ENCODE measurements at places on chromosomes 6 and 20.

- DNase-seq, result no peak
These were observed 70.9 kb upstream of the NHSL1 start for GRCh38 chr6:138569970-138570724.

DNA sequence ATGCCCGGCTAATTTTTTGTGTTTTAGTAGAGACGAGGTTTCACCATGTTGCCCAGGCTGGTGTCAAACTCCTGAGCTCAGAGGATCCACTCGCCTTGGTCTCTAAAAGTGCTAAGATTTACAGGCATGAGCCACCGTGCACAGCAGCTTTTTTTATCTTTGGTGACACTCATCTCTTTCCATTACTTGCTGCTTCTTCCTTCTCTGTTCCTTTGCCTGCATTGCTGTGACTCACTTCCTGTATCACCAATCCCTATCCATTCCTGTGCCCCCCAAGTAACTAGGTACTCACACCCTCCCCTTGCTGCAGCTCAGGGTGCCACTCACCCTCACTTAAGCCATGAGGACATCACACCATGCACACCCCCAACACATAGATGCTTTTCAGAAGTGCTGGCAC is 24.6 kb downstream of the KHDC1L start:
- no peak for DNase-seq

GRCh38 chr6:142892254-142893021 is 52.5 kb downstream of the HIVEP2 start:
- no peak for DNase-seq

DNA sequence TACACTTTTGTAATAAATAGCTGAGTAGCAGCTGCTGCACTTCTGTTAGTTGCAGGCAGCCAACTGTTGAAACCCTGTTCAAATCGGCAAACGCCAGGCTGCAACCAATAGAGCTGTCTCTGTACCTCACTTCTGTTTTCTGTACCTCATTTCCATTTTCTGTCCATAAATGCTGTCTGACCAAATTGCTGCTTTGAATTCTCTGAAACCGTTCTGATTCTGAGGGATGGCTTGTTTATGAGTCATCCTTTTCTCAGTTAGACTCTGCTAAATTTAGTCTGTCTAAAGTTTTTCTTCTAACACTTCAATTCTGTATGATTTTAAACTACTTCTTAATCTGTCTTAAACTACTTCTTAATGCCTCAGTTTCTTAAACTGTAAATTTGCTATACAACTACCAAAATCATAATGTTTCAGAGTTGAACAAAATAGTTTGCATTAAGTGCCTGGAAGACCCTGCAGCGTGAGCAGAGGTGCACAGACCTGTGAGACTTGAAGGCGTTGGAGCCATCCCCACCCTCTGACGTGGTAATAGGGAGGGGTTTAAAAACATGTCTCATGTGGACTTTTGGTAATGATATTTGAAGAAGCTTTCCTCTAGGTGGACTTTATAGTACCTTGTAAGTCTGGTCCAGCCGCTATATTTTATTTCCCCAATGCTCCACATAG is 9.6 kb downstream of the BTNL2 start:
- no peak for DNase-seq

DNA sequence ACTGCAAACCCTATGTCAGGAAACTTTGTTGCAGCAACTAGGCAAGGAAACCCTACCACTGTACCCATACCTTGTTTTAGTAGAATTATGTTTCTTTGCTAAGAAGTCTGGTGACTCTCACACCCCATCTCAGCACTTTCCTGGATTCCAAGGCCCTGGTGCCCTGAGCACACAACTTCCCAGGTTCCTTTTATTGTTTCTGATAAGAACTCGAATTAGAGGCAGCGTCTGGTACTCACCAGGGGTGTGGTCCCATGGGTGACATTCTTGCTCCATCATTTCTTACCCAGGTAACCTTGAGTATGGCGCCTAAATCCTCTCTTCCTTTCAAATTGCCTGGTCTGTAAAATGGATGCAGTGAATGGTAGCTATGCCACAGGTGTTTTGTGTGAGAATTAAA is 34.1 kb downstream of the MYB start:
- no peak for DNase-seq

DNA sequence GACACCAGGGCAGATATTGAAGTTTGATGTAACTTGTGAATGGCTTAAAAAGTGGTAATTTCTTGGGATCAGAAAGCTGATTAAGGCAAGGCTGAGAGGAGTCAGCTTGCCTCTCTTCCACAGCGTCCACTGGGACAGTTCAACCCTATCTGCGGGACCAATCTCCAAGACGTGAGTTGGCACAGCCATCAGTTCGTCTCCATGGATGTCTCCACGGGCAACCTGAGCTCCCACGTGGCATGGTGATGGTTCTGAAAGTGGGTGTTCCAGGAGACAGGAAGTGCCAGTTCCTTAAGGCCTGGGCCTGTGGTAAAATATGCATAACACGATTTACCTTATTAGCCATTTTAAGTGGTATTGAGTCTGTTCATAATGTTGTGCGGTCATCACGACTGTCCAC is 67.9 kb upstream of the BHLHE23 start:
- DNase-seq, result no peak

- DNase-seq, result no peak
These were observed 551 bp downstream of the TREML2 start for GRCh38 chr6:41200296-41200900.

- no peak for DNase-seq
These were observed 64.9 kb downstream of the DLL1 start for GRCh38 chr6:170225852-170226417.

GRCh38 chr6:108953681-108954080 is 105.5 kb downstream of the ARMC2 start:
- no peak for DNase-seq

DNA sequence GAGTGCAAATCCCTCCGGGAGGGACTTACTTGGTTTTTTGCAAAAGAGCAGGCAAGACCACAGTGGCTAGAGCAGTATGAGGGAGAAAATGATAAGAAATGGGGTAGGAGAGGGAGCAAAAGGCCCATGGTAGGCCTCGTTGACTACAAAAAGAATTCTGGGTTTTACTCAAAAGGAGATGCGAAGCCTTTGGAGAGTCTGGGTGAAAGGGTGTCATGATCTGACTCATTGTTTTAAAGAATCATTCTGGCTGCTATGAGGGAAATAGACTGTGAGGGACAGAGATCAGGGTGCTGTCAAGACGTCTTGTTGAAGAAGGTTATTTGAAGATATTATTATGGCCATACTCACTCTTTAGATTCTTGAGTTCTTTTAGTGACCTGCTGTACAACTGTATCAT is 13.0 kb downstream of the TBC1D32 start:
- DNase-seq, result no peak

- peak; percentile 23 for DNase-seq
These were observed 201.0 kb upstream of the CEP162 start for GRCh38 chr6:84428300-84428907.

- DNase-seq, result peak; percentile 81
These were observed 345.2 kb downstream of the GJA1 start for GRCh38 chr6:121780325-121781321.

DNA sequence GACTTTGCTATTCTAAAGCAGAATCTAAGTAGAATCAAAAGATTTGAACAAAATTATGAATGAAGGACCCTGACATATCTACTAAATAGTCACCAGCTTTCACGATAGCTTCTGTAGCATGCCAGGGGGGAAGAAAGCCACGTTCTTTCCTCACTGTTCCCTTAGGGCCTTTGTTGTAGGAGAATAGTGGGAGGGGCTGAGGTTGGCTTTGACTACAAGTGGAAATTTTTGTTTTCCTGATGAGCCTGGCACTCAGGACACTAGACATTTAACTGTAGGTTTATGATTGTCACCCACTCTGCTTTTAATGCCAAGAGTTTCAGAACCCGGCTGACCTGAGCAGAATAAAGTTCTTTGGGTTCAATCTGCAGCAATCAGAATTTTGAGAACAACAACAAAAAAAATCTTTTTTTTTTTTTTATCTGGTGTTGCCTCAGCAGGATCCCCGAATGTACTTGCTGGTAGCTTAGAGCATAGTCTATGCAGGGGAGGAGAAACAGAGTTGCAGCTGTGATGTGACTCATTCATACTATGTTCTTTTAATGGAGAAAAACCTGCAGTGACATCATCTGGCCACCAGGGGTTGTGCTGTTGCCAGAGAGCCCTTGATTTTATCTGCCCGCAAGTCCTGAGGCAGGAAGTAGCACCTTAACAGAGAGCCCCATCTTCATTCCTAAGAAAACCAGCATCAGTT is 38.5 kb downstream of the TPD52L1 start:
- peak; percentile 71 for DNase-seq

- no peak for DNase-seq
These were observed 20.5 kb upstream of the CDKN1A start for GRCh38 chr6:36657942-36658544.

GRCh38 chr6:37238381-37238780 is 19.2 kb upstream of the TBC1D22B start:
- DNase-seq, result no peak

DNA sequence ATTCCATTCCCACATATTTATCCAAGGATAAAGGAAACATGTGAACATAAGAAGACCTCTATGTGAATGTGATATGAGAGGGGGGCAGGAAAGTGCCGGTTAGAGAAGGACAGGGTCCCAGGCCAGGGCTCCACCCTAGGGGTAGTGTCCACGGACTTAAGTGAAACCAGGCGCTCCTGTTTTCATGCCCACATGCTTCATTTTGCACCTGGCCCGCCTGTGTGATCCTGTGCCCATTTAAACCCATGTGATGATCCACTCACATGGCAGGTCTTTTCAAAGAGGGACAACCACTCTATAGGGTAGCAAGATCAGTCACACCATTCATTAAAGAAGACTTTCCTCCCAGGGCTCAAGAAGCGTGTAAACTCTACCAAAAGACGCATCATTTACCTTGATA is 865.3 kb upstream of the GJE1 start:
- DNase-seq, result no peak

DNA sequence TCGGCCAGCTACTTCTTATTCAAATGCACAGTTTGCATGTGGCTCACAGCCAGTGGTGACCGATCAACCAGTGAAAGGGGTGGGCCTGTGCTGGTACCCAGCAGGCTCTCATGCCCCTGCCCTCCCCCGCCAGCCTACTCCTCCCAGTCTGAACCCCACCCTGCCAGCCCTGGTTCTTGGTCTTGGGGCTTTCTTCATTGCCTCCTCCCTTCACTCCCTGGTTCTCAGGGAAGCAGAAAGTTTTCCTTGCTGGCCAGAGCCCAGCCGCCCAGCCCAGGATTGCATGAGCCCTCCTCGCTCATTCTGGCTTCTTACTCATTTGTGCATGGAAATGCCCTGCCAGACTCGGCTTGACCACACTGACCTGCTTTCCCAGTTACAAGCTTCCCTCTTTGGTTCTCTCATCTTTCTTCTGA is 40.8 kb downstream of the KCNK17 start:
- no peak for DNase-seq

DNA sequence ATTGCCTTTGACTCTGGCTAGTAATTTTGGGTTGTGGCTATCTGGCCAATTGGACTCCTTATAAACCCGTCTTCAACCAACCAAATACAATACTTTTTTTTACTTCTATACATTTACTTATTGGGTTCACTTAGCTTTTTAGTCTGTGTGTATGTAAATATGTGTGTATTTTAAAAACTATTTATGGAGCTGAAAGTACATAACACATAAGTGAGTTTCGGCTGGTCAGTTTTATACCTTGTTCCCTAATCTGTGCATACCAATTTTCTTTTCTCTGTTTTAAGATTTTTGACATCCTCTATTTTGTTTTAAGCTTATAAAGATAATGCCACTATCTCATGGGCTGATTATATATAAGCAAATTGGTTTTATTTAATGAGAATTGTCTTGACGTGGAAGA is 129.5 kb downstream of the LRRC1 start:
- DNase-seq, result no peak

DNA sequence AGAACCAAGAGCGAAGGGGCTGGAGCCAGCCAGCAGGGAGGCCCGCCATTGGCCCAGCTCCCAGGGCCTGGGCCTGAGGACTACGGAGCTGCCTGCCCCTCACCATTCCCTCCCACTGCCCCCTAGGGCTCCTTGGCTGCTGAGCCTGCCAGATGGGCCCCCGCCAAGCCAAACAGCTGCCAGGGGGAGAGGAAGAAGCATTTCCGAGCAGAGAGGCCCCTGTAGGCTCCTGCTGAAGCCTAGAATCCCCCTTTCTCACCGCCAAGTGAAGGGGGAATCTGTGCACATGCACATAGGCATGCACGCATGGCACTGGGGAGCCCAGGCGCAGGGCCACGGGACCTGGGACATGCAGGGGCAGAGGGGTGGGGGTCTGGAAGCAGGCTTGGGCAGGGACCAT is 28.5 kb upstream of the MRPS18A start:
- no peak for DNase-seq

- DNase-seq, result no peak
These were observed 1011.4 kb downstream of the KIF16B start for GRCh38 chr20:15561707-15562404.

- no peak for DNase-seq
These were observed 388.3 kb upstream of the RNF217 start for GRCh38 chr6:124573953-124574352.

- no peak for DNase-seq
These were observed 14.7 kb downstream of the UCKL1 start for GRCh38 chr20:63941282-63942081.

DNA sequence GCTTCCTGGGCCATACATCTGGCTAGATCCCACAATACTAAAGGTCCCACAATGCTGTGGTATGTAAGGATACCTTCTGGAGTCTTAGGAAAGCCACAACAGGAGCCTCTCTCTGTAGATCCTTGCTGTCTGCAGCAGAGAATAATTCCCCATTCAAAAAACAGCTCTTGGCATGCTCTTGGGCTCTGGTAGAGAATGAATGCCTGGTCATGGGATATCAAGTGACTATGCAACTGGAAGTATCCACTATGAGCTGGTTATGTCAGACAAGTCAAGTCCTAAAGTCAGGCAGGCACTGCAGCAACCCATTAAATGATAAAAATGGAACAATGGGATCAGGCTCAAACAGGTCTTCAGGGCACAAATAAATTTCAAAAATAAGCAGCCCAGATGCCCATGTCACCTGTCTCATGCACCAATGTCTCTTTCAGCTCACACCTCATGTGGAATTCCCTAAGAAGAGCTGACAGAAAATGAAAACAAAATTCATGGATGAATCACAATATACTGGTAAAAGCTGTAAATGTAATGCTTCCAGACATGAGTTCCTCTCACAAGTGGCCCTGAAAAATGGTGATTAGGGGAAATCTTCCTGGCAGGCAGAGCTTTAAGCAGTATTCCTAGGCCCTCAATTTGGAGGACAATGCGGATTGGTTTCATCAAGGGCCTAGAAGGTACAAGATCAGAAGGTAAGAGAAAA is 4.3 kb downstream of the AK9 start:
- DNase-seq, result no peak

- DNase-seq, result no peak
These were observed 215.0 kb upstream of the HSF2 start for GRCh38 chr6:122184401-122184827.

DNA sequence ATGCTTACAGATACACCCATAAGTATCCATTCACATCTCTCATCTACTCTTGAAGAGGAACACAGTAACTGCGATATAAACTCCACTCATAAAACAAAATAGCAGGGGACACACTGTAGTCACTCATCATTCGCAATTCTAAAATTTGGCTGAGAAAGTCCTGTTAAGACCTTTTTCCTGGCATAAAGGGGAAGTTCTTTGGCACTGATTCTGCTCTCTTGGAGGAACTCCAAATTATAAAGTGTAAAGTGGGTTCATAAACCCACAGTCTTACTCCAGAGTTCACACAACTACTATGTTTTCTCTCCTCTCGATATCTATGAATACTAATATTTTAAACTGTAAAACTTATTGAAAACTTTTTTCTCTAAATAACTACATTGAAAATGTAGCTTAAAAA is 80.6 kb downstream of the ADGB start:
- DNase-seq, result no peak

GRCh38 chr20:11907621-11908020 is 10.1 kb upstream of the BTBD3 start:
- no peak for DNase-seq

Data from non-pigmented ciliary epithelial cell (primary cell).